ENCODE measurements at places on chromosomes 12 and 14. TPM values are rescaled to one million over a fixed set of nuclear protein-coding genes. Genes with fewer than 3 reads are reported as not detected.

- no peak for DNase-seq
- no peak overlapping the region for H3K27ac ChIP-seq
- peaks cover 6% of the 10 kb centered on the region for H3K4me1 ChIP-seq
- peaks cover 15% of the 10 kb centered on the region for H3K27me3 ChIP-seq
- H3K4me3 ChIP-seq = no peak overlapping the region
Measured at GRCh38 chr12:70648831-70649230, 11.6 kb upstream of the PTPRB start.

KCNH5 gene
- not detected for total RNA-seq

- H3K4me3 ChIP-seq = no peak overlapping the region
- H3K4me1 ChIP-seq = no peaks in the 10 kb centered on the region
- DNase-seq = no peak
- no peaks in the 10 kb centered on the region for H3K27me3 ChIP-seq
- H3K27ac ChIP-seq = no peak overlapping the region
Measured at GRCh38 chr12:42804928-42805327, 215.4 kb upstream of the PRICKLE1 start.

DNA sequence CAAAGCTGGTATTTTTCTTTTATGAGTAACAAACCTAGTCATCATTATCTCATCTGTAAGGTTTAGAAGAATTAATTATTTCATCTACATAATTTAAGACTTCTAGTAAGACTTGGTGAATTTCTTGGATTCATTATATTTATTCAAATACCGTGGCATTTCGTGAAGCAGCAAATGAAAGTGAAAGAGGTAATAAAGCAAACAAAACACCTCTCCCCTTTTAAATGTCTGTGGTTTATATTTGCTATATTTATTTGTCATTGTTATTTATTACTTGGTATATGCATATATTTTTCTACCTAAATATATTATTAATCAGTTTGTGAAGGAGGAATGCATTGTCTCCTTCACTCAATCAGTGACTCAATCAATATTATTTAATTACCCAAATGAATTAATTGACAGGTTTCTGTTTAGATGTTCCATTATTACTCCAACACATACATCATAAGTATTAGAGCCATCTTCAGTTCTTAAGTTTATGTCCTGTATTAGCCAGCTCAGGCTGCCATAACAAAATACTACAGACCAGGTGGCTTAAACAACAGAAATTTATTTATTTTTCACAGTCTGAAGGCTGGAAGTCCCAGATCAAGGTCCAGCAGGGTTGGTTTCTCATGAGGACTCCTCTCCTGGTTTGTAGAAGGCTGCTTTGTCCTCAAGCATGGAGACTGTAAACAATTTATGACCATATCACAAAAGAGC is 6.6 kb downstream of the CFAP54 start:
- H3K27me3 ChIP-seq = peaks cover 5% of the 10 kb centered on the region
- no peak for DNase-seq
- H3K36me3 ChIP-seq = peaks cover 5% of the 10 kb centered on the region
- peaks cover 43% of the 10 kb centered on the region for H3K4me1 ChIP-seq
- no peak overlapping the region for H3K27ac ChIP-seq

- H3K36me3 ChIP-seq = no peaks in the 10 kb centered on the region
- H3K4me1 ChIP-seq = no peaks in the 10 kb centered on the region
- no peaks in the 10 kb centered on the region for H3K27me3 ChIP-seq
- no peak overlapping the region for H3K27ac ChIP-seq
- H3K4me3 ChIP-seq = no peak overlapping the region
Measured at GRCh38 chr14:42011221-42011620, 404.5 kb downstream of the LRFN5 start.

All from activated CD4-positive, alpha-beta T cell treated with anti-CD3 and anti-CD28 coated beads, Interleukin-2, amount 10 ng/mL, durations not matched to agents 7 days and 5 days (primary cell).